Stromal cell of bone marrow (primary cell): ENCODE measurements at places on chromosomes 7 and 10.
A peak's percentile ranks its signal among the peaks of the same experiment; 100 is the strongest.

DNA sequence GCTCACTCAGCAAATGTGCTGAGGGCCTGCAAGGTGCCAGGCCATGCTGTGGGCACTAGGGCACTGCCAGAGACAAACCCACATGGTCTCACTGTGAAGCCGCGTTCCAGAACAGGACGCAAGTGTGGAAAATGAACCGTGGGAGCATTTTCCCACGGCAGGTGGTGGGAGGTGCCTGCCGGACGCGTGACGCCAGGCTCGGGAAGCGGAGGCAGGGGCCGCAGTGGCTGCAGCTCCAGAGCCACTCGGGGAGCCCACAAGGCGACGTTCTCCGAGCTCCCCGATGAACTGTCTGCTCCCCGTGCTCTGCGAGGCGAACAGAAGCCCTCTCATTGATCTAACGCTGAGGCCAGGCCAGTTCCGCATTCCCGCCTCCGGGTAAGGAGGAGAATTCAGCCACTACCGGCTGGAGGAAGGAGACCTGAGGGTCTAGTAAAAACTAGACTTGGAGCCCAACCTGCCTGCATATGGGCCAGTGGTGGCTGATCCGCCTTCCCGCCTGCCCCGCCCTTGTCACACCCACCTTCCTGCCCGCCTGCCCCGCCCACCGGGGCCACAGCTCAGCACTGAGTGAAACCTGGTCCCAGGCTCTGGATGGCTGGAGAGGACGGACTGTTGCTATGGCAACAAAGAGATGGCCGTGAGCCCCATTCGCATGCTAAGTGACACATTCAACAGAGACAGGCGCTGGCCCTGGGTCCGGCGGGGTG lies 13.1 kb downstream of the ADGRA1 start:
- DNase-seq, result no peak

DNA sequence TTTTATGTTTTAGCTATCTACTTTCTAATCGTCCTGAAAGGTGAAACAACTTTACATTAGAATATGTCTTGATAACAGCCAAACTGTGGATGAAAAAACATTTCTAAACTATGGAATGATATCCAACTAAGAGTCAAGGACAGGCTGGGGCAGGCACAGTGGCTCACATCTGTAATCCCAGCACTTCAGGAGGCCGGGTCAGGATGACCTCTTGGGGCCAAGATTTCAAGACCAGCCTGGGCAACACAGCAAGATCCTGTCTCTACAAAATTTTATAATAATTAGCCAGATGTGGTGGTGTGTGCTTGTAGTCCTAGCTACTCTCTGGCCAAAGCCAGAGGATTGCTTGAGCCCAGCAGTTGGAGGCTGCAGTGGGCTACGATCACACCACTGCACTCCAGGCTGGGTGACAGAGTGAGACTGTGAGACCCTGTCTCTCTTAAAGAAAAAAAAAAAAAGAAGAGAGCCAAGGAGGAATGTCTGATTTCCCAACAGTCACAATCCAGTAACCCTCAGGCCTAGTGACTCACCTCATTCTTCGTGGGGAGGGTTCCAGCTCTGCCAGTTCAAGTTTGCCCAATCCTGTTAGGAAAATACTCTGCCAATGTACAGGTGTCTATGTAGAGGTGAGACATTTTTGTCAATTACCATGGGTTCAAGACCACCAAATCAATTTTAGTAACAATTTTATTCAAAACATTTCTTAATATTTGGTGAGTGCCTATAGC lies 14.6 kb upstream of the FZD1 start:
- no peak for DNase-seq

- DNase-seq, result no peak
Observed at GRCh38 chr10:117360994-117361667, 14.1 kb downstream of the PDZD8 start.

- DNase-seq, result peak; percentile 40
Observed at GRCh38 chr7:144391823-144392255, 11.7 kb downstream of the NOBOX start.

DNA sequence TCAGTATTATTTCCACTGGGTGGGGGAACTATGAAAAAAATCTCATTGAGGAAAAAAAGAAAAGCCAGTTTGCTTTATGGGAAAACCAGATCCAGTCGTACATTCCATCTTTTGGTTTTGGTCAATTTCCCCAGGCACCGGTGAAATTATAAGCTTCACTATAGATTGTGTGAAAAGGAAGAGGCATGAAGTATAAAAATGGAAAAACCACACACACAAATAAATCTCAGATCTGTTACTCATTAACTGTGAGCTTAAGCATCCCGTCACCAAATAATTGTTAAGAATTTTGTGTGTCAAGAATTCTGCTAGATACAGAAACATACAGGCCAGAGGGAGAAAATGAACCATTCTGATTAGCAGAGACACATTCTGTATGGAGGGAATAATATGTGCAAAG lies 405.5 kb upstream of the CELF2 start:
- DNase-seq, result no peak

DNA sequence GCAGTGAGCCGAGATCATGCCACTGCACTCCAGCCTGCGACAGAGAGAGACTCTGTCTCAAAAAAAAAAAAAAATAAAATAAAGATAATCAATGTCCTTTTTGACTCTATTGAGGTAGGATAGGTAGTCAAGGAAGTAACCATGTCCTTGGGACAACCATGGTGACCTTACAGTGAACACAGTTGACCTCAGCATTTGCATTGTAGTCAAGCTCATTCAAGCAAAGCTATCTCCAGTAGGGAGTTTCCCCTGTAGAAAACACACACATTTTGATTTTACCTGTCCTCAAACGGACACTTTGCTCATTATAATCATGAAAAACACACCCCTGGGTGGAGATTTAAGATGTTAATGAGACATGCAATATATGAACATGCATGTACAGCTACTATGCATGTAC lies 171.7 kb downstream of the KIF20B start:
- no peak for DNase-seq

DNA sequence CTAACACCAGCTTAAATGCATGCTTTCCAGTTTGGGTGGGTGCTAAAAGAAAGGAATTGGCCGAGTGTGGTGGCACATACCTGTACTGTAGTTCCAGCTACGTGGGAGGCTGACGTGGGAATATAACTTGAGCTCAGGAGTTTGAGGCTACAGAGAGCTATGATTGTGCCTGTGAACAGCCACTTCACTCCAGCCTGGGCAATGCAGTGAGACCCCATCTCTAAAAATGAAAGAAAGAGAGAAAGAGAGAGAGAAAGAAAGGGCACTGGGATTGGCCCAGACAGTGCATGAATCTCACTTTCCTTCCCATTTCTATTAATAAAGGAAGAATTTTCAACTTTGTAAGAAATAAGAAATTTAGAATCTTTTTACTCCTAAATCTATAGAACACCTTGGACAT lies 265.4 kb downstream of the CREB5 start:
- DNase-seq, result no peak

DNA sequence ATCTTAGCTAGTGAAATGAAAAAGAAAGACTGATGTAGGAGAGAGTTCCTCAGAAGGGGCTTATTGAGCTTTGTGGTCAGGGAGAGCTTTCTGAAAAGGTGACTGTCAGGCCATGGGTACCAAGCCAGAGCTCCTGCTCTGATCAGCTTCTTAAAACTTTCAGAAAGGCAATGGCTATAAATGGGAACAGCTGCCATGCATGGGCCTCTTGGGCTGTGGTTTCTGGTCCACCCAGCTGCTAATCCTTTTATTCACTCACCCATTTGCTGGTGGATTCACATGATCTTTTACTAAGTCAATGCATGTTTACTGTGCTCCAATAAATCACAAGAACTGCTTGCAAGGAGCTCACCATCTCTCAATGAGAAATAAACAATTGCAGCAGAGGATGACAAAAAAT lies 60.1 kb upstream of the ZPBP start:
- no peak for DNase-seq

- peak; percentile 28 for DNase-seq
Observed at GRCh38 chr7:143381427-143382125, 431 bp downstream of the ZYX start.

DNA sequence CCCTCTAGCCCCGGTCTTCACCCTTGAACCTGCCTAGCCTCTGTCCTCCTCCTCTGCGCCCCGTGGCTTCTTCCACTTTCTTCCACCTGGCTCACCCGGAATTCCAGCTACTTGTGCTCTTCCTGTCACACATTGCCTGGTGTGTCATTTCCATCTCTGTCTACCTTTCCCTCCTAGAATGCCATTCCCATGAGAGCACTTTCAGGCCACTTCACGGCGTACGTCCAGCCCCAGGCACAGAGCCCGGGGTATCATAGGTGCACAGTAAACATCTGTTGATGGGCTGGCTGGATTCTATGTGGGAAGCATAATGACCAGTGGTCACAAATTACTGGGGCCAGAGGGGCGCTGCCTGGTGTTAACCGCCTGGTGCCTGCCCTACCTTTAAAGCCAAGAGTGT lies 161.3 kb downstream of the CUX1 start:
- no peak for DNase-seq

- no peak for DNase-seq
Observed at GRCh38 chr7:23014681-23015080, 751 bp upstream of the HYCC1 start.

DNA sequence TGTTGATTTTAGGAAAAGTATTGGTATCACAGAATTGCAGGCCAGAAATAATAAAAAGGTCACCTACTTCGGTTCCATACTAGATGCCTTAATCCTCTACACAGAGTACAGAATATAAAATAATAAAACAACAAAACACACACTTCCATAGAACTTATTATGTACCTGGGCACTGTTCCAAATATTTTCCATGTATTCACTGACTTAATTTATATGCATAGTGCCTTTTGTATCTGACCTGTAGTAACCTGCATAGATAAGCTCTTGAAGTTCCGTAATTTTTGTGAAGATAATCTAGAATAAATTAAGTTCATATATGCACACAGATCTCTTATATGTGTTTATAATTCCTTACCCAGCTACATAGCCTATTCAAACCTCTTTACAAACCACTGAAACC lies 78.3 kb downstream of the RAPGEF5 start:
- no peak for DNase-seq

- DNase-seq, result no peak
Observed at GRCh38 chr10:48390933-48391845, 84.7 kb downstream of the MAPK8 start.

- no peak for DNase-seq
Observed at GRCh38 chr10:7235376-7235775, 175.5 kb downstream of the SFMBT2 start.

DNA sequence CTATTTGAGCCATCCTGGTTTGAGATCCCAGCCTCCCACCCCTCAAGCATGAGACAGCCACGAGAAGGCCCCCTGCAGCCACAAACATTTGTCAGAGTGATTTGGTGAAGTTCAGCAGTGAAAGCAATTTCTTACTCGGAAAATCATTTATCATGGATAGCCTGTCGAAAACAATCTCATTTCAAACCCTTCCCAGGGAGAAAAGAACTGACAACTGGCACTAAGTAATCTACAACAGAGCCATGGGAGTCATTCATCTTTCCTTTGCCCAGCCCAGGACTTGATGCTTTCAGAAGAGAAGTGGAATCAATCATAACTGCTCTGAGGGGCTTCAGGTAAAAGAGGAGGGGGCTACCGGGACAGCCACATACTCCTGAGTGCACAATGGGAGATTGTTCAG lies 411.2 kb downstream of the KCNMA1 start:
- DNase-seq, result no peak

DNA sequence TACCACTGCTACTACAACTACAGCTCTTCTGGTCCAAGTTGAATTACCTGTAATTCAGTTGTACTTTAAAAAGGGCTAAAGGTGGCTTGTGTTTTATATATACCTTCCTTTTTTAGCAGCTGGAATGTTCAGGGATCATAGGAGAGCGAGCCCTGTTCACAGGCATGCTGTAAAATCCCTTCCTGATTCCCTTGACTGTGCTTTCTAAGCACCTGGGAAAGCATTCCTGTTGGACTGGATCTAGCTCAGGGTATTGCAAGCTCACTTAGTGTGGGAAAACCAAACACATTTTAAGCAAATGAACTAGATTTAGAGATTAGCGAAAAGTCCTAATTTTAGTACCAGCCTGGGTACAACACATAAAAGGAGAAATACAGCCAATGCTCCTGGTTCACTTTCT lies 31.5 kb downstream of the BPGM start:
- no peak for DNase-seq

- DNase-seq, result peak; percentile 95
Observed at GRCh38 chr7:130205084-130205947, at the start of gene TMEM209. Gene TMEM209 (minus strand): TSS chr7:130205406. CDS start chr7:130205375, 31 bp downstream.
